Lower leg skin (tissue), 4 donors: ENCODE measurements at places on chromosomes 5 and 9.

GRCh38 chr5:128708841-128709240, 170.8 kb upstream of the FBN2 start:
- no peak for DNase-seq

DNA sequence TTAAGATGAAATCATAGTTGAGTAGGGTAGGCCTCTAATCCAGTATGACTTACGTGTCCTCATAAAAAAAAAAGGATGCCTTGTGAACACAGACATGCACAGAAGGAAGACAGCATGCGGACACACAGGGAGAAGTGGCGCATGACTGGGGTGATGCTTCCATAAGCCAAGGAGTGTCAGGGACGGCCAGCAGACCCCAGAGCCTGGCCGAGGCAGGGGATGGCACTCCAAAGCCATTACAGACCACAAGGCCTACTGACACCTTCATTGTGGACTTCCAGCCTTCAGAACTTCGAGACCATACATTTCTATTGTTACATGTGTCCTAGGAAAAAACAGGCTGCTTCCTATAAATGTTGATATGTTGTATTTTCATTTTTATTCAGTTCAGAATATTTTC, 19.9 kb downstream of the EHMT1 start:
- no peak for DNase-seq

GRCh38 chr9:134370213-134370492, 43.9 kb downstream of the RXRA start:
- no peak for DNase-seq

- DNase-seq: no peak
These were observed 45.8 kb upstream of the FCN1 start for GRCh38 chr9:134963546-134963945.

DNA sequence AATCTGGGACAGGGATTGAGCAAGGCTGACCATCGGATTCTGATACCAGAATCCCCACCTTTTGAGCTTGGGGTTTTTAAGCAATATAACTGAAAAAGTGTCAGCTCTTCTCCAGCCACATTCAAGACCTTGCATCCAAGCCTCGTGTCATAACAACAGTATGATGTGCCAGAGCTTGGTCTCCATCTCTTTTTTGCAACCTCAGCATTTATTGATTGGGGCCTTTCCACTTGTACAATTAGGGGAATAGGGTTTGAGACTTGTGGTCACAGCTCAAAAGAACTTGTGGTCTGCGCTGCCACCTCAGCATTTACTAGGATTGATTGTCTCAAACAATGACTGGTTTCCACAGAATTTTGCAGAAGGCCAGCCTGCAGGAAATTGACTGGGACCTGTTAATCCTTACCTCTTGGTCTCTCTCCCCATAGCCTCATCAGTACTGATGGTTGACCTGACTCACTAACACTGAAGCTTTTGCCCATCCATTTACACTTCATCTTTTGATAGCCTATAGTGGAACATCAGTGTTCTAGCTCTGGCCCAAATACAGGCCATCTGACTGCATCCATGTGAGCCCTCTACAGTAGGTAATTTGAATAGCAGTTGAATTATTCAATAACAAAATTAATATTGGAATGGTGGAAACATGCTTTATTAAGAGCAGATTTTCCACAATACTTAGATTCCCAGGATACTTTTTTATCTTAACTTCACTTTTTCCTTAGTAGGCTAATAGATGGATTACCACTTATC, 381.6 kb upstream of the PRR16 start:
- DNase-seq: no peak

GRCh38 chr9:82987370-82988189, 75.4 kb downstream of the RASEF start:
- no peak for DNase-seq

- DNase-seq: no peak
These were observed 13.6 kb downstream of the FAT2 start for GRCh38 chr5:151577566-151577965.

DNA sequence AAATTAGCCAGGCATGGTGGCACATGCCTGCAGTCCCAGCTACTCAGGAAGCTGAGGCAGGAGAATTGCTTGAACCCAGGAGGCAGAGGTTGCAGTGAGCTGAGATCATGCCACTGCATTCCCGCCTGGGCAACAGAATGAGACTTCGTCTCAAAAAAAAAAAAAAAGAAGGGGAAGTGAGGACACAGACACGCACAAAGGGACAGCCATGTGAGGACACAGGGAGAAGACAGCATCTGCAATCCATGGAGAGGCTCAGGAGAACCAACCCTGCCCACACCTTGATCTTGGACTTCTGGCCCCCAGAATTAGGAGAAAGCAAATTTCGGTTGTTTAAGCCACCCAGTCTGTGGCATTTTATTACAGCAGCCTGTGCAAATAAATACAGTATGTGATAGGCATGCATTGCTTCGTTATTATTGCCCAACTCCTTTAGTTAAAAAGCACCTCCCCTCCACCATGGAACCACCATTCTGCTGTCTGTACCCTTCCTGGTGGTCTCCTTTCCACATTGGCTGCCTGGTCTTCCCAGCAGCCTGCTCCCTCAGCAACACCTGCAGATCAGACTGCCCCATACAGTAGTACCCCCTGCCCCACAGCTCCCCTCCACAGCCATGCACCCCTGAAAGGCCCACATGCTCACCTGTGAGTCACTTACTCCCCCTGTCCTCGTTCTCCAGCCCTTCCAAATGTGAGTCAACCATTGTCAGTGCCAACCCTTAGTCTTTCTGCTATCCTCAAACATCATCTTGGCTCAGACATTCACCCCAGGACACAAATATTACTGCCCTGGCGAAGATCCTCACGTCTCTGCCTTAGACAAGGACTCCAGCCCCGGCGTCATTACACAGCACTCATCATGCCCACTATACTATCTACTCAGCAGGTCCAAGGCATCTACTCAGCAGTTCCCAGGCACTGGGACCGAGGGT, 128.8 kb downstream of the ROR2 start:
- DNase-seq: no peak

GRCh38 chr5:148913493-148913892, 87.1 kb downstream of the ADRB2 start:
- DNase-seq: no peak

DNA sequence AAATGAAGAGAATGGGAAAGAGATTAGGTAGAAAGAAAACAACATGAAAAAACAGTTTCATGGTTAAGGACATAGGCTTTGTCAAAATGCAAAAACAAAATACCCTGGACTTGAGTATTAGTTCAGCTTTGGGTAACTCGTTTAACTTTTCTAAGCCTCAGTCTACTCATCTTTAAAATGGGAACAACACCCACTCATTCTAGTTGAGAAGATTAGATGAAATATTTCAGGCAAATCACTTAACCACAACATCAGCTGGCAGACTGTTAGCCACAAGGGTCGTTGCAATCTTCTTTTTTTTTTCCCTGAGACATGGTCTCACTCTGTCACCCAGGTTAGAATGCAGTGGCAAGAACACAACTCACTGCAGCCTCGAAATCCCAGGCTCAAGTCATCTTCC, 185.6 kb downstream of the DCP2 start:
- no peak for DNase-seq

- DNase-seq: no peak
These were observed 66.3 kb upstream of the IL33 start for GRCh38 chr9:6149315-6149714.

DNA sequence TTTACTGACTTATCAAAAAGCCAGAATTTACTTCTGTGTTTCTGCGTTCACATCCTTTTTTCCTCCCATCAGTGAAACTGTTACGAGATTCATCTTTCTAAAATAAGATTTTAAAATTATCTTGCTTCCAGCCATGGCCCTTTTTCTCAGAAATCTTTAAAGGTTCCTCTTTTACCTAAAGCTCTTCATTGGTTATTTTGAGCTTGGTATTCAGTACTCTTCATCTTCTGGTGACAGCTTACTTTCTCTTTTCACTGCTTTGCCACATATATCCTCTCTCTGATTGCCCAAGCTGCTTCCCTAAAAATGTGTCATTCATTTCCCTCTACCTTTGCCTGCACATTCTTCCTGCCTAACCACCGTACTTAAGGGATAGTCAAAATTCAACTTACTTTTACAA, 32.3 kb downstream of the TGFBR1 start:
- DNase-seq: no peak

GRCh38 chr5:107636555-107636954, 34.2 kb downstream of the EFNA5 start:
- no peak for DNase-seq
